Stimulated activated CD4-positive, alpha-beta T cell treated with anti-CD3 and anti-CD28 coated beads, Interleukin-1b, Interleukin-23, amount 100 ng/mL, for 1 hour (primary cell): ENCODE measurements at places on chromosomes 1 and 21.

DNA sequence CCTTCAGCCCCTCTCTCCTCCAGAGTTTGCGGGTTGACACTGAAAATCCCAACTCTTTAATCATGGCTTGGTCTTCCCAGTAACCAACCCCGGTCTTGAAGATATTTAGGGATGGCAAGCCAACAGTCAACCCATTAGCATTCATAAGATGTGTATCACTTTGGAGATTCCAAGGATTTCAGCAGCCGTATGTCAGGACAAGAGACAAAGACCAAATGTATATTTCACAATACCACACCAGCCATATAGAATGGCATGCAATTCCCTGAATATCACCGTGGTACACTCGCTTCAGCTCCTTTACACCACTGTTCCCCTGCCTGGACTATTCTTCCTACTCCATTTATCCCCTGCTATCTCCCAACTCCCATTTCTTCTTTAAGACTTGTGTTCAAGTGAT, 109.2 kb downstream of the CSMD2 start:
- DNase-seq = no peak

DNA sequence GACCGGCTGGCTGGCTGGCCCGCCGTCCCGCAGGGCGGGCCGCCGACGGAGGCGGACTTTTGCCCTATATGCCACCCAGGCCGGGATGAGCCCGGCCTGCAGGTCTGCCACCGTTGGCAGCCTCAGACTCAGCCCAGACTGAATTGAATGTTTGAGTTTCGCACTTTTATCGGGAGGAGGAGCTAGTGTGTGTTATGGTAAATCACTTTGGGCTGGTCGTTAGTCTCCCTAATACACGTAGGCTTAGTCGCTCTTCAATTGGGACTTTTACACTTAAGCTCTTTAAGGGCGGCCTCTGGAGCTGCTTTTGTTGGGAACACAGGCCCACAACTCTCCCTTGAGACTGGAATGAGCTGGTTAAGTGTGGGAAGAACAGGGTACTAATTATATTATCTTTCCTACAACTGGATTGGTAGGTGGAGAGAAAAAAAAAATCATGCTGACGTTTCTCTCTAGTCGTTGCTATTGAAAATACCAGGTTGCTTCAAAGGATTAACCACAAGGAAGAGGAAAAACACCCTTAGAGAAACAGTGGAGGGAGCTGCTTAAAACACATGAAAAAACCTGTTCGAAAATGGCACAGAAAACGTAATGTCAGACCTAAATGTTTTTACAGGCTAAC, 1.4 kb upstream of the IRF2BP2 start:
- DNase-seq = peak; percentile 30

DNA sequence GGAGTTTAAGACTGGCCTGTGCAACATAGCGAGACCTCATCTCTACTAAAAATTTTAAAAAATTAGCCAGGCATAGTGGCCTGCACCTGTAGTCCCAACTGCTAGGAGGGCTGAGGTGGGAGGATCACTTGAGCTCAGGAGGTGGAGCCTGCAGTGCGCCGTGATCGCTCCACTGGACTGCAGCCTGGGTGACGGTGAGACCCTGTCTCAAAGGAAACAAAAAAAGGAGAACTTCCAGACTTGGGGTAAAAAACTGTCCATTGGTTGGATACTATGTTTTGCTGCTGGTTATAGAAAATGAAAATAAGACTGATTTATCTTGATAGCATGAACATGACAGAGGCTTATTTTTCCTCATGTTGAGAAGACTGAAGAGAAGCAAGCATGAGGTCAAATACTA, 79.4 kb downstream of the WDR4 start:
- no peak for DNase-seq

- DNase-seq = no peak
Observed at GRCh38 chr1:181496759-181497158, 13.4 kb downstream of the CACNA1E start.

GRCh38 chr21:42437786-42438185, 34.1 kb downstream of the UBASH3A start:
- no peak for DNase-seq

GRCh38 chr1:44147582-44147981, 6.2 kb upstream of the KLF18 start:
- DNase-seq = no peak

DNA sequence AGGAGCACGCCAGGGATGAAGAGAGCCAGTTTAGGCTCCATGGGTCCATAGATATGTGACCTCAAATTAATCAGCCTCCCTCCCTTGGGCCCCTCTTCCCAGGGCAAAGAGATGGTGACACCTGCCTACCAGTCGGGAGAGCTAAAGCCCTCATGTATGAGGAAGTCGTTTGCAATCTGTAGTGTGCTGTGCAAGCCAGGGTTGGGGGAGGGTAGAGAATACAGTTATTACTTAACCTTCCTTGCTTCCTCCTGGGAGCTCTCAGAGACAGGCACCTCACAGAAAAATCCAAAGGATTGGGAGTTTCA, 4.0 kb downstream of the PGLYRP4 start:
- no peak for DNase-seq

DNA sequence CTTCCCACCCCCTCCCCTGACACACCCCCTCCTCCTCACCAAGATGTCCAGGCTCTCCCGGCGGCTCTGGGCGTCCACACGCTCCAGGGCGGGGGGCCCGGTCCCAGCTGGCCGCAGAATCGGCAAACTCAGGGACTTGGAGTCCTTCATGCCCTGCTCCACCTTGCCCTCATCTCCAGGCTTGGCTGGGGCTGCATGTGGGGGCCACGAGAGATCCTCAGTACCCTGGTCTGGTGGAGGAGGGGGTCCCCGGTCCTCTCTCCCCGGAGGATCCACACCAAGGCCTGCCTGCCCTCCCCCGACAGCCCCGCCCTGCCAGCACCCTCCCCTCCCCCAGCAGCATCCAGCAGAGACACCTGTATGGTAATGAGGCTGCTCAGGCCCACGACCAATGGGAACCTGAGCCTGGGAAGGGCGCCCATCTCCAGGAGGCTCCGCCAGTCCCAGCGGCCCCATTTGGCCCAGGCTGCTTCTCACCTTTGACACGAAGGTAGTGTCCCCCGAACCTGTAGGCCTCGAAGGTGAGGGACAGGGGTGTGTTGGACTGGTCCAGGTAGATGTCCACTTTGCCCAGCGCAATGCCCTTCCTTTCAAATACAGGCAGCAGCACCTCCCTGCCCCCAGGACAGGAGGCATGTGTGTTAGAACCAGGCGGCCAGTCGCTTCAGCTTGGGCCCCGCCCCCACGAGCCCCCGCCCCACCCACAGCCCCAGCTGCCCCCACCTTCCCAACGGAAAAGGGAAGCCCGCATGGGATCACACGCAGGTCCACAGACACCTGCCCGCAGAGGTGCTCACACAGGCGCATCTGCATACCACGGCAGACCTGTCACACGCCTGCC, 8.2 kb upstream of the TNFRSF25 start:
- no peak for DNase-seq

DNA sequence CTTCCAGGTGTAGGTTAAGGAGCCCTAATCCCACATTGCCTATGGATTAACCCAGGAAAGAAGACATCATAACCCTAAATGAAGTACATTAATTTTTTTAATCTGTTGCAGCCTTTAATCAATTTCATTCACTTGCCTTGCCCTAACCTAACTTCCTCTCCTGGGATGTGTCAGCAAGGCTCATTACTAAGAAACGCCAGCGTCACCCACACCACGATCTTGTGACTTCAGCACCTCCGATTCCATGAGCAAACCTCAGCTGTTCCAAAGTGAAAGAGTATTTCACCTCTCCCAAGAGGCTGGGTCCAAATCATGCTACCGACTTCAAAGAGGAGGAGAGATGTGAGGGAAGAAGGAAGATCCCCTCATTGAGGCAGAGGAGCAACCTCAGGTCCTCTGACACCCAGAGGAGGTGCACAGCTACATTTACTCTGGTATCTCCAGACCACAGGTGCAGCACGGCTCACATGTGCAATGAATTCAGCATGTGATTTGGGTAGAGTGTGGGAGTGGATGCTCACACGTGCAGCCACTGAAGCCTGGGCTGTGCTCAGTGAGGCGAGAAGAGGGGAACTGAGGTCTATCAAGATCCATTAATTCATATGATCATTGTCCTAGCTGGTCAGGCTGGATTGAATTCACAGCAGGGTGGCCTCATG, 134.1 kb downstream of the SLC30A10 start:
- DNase-seq = no peak

- no peak for DNase-seq
Observed at GRCh38 chr1:38186566-38186965, 140.0 kb upstream of the POU3F1 start.

- DNase-seq = no peak
Observed at GRCh38 chr1:234869182-234870019, 259.2 kb downstream of the TOMM20 start.
